Renal cortex interstitium (tissue), 15 donors: ENCODE measurements at places on chromosomes 13 and 19.
A peak's percentile ranks its signal among the peaks of the same experiment; 100 is the strongest.

- no peak for DNase-seq
These were observed 24.9 kb upstream of the MEDAG start for GRCh38 chr13:30881191-30881651.

DNA sequence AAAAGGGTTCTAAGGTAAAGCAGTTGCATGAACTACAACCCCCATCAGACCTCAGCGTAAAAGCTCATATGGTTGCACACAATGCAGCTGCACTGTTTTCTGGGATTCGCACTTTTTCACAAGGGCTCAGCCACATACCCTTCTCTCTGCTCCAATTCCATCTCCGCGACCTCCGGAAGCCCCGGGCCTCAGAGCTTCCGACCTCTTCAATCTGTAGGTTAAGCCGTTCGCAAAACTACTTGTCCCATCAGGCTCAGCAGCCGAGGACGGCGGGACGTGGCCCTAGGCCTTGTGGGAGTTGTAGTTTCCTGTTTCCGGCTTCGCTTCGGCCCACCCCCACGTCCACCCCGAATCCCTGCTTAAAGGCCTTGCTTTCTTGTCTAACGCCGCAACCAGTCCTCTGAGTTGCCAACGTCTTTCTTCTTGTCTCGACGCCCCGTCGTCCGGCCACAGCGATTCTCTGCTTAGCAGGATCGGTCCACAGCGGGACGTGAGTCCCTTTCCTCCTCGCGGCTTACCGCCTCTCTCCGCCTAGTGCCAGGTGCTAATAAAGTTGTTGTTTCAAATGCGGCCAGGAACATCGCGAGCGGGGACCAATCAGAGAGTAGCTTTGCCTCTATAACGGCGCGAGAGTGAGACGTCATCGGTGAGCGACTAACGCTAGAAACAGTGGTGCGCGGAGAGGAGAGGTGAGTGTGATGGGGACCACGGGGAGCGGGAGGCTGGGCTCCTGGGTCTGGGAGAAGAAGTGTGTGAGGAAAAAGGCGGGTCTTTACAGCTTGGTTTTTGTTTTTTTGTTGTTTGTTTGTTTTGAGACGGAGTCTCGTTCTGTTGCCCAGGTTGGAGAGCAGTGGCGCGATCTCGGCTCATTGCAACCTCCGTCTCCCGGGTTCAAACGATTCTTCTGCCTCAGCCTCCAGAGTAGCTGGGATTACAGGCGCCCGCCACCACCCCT is at the start of the genes PRPF31 and TFPT:
TSS of gene PRPF31 (plus strand) at position 646 of the 955 bp plus-strand sequence. CDS start 2,525 bp downstream, outside the sequence.
TSS of gene TFPT (minus strand) at position 549 of the 955 bp plus-strand sequence. CDS start at position 161, 388 bp downstream.
- peak; percentile 98 for DNase-seq

- DNase-seq = no peak
These were observed 20.4 kb upstream of the SPRY2 start for GRCh38 chr13:80361298-80361697.

DNA sequence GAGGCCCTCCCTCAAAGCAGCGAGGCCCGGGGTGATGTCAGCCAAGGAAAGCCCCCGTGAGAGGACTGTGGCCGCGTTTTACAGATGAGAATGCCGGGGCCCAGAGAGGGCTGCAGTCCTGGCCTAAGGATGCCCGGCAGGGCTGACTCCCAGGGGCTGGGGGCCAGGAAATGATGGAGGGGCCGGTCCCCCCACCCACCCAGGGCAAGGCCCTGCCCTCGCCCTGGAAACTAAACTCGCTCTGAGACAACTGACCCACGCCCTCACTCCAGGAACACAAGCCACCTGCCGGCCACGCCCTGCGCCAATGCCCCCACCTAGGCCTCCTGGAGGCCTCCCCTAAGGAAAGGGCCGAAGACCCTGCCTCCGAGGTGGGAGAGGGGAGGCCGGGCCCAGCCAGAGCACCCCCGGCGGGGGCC is 7.2 kb downstream of the ZBTB7A start:
- no peak for DNase-seq

DNA sequence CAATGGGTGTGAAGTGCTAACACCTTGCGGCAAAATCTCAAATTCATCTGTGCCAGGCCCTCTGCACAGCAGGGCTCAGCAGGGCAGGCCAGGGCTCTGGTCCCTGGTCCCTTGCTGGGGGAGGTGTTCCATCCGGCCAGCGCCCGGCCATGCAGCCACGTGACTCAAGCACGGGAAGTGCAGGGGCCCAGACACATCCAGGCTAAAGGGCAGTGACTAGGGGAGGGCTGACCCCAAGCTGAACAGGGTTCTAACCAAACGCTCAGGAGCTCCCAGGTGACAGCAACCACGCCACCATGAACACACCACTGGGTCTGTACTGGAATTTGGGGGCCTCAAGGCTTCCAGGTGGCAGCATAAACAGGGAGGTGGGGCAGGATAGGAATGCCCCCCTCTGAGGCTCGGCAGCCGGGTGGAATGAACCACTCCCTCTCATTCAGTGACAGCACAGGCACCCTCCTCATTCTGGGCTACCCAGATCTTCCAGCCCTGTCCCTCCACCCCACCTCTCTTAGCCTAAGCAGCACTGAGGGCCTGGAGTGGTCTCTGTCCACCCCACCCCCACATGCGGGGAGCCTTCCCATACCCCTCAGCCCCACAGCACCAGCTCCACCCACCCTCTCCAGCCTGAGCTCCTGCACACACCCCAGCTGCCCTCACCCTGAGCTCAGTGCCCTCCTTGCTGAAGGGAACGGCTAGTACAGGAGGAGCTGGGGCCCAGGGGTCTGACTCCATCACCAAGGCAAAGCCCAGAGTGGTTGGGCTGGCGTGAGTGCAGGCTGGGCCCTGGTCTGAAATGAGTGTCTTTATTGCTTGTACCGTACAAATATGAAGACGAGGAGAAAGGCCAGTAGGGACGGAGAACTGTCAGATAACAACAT is 5.3 kb upstream of the CCNP start:
- no peak for DNase-seq
